ENCODE measurements at places on chromosomes 13 and 19.
A peak's percentile ranks its signal among the peaks of the same experiment; 100 is the strongest.

GRCh38 chr13:99154064-99154463, 46.6 kb upstream of the UBAC2 start:
- no peak for DNase-seq

GRCh38 chr19:43725468-43725867, 9.6 kb downstream of the IRGC start:
- DNase-seq: no peak

DNA sequence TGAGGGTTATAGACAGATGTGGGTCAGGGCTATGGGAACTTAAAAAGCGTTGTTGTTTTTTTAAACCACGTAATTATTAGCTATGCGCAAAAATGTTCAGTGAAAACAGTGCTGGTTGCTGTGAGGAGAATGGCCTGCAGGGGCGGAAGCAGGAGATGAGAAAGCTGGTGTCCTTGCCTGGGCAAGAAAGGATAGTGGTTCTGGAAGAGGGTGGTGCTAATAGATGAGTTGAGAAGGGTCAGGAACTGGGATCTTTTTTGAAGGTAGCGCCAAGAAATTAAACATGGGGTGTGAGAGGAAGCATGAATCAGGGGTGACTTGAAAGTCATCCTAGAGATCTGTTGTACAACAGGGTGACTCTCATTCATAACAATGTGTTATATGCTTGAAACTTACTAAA, 4.8 kb upstream of the SMG9 start:
- no peak for DNase-seq

DNA sequence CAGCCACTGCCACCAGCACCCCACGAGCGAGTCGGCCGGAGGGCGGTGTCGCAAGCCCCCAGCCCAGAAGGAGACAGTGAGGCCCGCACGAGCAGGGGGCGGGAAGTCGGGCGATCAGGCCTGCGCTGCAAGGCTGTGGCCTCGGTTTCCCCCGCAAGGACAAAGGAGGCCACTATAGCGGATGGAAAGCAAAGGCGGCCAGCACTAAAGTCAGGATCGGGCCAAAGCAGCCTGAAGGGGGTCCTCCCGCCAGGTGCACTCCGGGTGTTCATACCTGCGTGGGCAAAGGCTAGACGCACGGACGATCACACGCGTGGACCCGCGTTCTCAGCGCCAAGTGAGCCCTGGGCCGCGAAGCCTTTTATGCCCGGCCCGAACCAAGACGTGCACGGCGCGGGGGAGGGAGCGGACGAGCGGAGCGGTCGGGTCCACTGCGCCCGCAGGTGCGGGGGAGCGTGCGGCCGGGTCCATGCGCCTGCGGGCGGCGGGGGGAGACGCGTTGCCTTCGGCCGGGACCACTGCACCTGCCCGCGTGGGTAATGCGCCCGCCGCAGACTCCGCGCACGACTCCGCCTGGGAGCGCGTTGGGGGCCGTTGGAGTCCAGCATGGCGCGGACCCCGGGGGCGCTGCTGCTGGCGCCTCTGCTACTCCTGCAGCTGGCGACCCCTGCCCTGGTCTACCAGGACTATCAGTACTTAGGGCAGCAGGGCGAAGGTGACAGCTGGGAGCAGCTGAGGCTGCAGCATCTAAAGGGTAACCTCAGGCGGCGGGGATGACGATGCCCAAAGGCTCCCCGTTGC, at the start of the genes PRDX2 and THSD8:
PRDX2 (minus strand) TSS at position 335 of the 801 bp plus-strand sequence. CDS start 539 bp downstream, outside the sequence.
THSD8 (plus strand) TSS at position 604 of the 801 bp plus-strand sequence; CDS start at position 607, 3 bp downstream.
- DNase-seq: peak; percentile 95

DNA sequence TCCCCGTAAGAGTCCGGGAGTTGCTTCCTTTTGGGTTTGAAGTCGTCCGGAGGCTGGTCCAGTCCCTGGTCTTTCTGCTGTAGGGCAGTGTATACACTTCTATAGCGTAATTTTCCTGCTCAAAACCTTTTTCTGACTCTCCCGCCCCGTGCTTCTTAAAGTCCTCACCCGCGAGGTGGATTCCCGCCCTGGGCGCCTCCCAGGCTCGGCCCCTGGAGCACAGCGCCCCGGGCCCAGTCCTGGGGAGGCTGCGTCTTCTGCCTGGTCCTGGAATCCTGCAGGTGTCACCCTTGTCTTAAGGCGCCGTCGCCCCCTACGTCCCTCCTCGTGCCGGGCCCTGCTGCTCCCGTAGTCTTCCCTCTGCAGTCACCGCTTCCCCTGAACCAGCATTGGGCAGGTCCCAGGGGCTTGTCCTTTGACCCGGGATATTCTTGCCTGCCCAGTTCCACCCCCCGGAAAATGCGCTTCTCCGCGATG, 34.4 kb upstream of the ZNF808 start:
- DNase-seq: no peak

DNA sequence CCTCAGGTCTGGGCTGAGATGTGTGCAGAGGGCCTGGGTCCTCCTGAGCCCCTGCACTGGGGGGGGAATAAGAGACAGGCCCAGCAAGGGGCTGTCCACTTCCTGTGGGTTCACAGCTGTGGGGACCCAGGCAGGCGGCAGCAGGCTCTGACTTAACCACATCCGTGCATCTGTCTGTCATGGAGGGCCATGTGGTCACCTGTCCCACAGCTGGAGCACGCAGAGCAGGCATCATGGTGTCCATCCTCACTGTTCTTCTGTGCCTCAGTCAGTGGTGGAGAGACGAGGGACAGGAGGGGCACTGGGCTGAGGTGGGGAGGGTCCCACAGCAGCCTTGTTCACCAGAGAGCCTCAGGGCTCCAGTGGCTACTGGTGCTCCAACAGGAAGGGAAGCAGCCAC, 16.3 kb upstream of the KIR3DL3 start:
- no peak for DNase-seq

- DNase-seq: no peak
Observed at GRCh38 chr19:29882719-29883105, 59.3 kb upstream of the URI1 start.

DNA sequence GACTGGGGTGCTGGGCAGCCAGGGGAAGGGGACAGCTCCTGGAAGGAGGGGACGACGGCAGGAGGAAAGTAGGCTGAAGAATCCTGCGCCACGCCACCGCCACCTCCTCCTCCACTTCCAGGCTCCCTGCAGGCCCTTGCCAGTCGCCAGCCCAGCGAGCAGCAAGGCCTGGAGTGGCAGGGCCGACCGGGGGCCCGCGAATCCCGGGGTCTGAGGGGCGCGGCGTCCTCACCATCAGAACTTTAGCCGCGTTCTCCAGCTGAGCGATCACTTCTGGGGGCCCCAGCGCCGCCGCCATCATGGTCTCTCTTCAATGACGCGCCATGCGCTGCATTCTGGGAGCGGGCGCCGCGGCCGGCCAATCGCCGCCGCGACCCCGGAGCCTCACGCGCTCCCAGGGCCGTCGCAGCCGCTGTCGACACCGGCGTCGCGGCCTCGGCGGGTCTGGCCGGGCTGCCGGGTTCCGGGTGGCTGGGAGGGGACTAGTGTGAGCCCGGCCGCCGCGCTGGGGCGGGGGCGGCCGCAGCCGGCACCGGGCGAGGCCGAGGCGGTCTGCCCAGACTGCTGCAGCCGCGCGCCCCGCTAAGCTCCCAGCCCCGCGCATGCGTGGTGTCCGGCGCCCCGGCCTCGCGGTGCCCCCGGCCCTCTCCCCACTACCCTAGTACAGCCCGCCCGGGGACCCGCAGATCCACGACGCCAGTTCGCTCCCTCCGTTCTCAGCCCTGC, at the start of gene XPO4:
XPO4 (minus strand) TSS at position 309 of the 726 bp plus-strand sequence; CDS start at position 301, 8 bp downstream.
- DNase-seq: peak; percentile 64

GRCh38 chr13:51237887-51238286, 15.7 kb downstream of the FAM124A start:
- no peak for DNase-seq

DNA sequence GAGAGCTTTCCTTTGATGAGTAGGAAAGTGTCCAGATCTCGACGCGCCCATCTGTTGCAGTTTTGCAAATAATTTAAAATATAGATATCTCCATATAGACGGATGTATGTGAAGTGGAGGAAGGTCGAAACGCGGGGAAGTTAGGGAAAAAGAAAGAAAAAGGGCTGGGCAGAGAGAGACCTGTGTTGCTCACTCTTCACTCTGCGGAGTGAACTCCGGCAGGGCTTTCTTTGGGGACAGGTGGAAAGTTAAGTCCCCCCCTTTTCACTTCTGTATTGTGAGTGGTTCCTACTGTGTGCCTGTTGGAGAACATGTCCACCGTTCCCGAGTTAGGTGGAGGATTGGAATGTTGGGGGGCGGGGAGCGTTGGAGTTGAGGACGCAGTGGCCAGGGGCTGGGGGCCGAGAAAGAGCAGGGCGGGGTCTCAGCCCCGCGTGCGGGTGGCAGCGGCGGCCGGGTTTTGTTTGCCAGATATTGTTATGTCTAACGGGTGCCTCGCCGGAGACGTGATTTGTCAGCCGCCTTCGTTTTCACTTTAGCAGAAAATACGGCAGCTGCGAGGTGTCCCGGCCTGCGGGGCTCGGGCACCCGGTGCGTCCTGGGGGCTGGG, 145.1 kb upstream of the ZNF536 start:
- no peak for DNase-seq

GRCh38 chr13:110328573-110328972, 21.5 kb downstream of the COL4A2 start:
- DNase-seq: no peak

DNA sequence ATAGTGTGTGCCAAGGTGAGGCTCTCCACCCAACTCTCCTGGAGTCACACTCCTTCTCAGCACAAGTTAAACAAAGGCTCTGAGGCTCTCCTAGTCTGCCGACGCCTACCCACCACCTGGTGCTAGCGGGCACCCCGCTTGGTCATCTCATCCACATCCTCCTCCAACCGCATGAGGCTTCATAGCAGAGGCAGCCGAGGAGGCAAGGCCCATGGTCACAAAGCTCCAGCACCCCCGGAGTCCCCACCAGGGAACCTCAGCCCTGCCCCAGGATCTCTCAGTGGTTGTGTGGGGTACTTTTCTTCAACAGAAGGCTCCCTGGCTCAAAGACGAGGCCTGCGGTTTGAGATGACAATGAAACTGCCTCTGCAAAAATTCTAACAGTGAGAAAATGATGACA, 43.0 kb downstream of the STK24 start:
- no peak for DNase-seq

- DNase-seq: no peak
Observed at GRCh38 chr19:15137777-15138176, 30.6 kb downstream of the SYDE1 start.

- DNase-seq: no peak
Observed at GRCh38 chr19:51470966-51471365, 7.4 kb upstream of the CEACAM18 start.

DNA sequence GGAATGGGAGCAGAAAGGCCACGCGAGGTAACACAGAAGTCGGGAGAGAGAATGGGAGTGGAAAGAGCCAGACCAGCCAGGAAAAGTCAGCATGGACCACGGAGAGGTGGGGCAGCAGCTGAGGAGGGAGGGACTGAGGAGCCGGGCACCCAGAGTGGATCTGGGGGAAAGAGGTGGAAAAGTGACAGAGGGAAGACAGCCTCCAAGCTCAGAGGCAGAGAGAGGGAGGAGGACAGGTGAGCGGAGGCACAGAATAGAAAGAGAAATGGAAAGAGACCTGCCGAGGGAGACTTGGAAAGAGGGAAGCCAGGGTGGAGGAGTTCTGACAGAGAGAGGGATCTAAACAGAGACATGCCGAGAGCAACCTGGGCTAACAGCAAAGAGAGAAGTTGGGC, 1.6 kb downstream of the GRIK5 start:
- no peak for DNase-seq

DNA sequence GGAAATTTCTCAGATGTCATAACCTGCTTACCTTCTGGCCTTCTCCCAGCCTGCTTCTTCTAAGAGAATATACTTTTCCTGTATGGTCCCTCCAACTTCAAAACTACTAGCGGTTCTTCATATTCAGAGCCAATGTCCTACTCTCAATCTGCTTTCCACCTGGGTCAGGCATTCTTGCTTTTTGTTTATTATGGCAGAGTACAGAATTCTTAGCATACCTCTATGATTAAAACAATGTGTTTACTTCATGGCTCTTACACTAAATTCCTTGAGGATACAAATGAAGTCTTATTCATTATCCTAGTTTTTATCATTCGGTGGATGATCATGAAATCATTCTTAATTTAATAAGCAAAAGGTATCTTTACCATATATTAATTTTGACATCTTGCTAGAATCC, 484.2 kb upstream of the SLITRK1 start:
- DNase-seq: no peak

- DNase-seq: no peak
Observed at GRCh38 chr13:77291774-77292173, 35.1 kb downstream of the MYCBP2 start.

DNA sequence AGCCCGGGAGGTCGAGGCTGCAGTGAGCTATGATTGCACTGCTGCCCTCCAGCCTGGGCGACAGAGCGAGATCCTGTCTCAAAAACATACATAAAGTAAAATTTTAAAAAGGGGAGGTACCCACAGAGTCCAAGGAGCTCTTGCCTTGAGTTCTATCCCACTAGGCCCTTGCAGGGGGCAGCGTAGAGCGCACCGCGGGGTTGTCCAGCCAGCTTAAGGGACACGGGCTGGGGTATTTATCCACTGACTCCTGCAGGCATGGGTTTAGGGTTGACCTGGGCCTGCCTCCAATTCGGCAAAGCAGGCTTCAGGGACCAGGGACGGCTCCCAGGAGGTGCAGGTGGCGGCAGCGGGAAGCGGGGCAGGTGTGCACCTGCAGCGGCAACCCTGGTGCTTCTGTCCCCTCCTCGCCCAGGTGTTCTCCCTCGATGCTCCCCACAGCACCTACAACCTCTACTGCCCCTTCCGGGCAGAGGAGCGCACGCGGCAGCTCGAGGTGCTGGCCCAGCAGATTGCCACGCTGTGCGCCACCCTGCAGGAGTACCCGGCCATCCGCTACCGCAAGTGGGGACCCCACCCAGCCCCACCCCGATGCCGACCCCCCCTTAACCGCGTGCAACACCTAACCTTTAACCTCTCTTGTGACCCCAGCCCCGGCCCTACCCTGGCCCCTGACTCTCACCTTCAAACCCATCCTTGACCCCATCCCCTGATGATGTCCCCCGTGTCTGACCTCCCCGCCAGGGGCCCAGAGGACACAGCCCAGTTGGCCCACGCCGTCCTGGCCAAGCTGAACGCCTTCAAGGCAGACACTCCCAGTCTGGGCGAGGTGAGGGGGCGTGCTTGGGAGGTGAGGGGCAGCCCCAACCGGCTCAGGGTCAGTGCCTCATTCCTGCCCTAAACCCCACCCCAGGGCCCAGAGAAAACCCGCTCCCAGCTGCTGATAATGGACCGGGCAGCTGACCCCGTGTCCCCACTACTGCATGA, 4.7 kb downstream of the STXBP2 start:
- no peak for DNase-seq

Measured in NCI-H1417 (cell line).